ENCODE measurements at places on chromosomes 1 and 21.

DNA sequence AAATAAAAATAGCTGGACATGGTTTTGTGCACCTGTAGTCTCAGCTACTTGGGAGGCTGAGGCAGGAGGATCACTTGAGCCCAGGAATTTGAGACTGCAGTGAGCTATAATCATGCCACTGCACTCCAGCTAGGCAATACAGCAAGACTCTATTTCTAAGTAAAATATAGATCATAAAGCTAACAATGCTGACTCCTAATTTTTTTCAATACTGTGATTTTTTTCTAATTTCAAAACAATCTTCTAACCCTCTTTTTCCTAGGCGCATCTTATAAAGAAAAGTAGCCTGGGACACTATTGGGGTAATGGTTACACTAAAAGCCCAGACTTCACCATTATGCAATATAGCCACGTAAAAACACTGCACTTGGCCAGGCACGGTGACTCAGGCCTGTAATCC lies 81.3 kb downstream of the PTPN14 start:
- no peak for DNase-seq

- DNase-seq = no peak
Measured at GRCh38 chr1:94974824-94975223, 47.9 kb upstream of the CNN3 start.

GRCh38 chr21:38766987-38767722 lies 38.6 kb upstream of the ETS2 start:
- DNase-seq = no peak

- DNase-seq = no peak
Measured at GRCh38 chr1:3184666-3185065, 115.7 kb downstream of the PRDM16 start.

- no peak for DNase-seq
Measured at GRCh38 chr21:38994042-38994441, 188.3 kb downstream of the ETS2 start.

- peak; percentile 65 for DNase-seq
Measured at GRCh38 chr1:109687641-109688499, at the start of gene GSTM1. Gene GSTM1 (plus strand): TSS chr1:109687817. CDS start chr1:109687874, 57 bp downstream.

DNA sequence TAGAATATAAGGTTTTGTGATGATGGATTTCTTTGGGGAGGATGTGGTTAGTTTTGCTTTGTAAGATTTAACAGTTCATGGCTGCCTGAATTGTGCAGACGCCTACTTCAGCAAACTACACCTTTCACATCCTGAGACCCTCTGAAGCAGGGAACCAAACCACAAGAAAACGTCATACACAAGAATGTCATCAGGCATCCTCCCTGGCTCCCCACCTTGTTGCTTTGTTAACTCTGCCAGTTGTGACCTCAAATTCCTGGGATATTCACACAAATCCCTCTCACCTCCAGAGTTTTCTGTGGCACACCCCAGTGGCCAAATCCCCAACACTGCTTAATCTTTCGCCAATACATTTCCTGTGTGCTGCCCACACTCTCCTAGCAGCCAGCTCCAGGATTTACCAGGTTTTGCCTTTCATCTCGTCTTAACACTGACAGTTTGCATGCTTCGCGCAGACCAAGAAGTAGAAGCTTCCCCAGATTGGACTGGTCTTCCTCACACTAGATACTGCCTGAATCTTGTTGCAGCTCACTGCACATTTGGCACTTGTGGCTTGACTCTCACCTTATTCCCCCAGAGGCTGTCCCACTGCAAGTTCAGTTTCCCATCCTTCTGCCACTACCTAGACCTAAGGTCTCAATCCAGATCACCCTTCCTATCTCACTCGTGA lies 51.1 kb upstream of the CTTNBP2NL start:
- DNase-seq = no peak

- no peak for DNase-seq
Measured at GRCh38 chr1:227889047-227889862, 58.5 kb downstream of the WNT9A start.

GRCh38 chr1:30751830-30752650 lies 5.5 kb downstream of the LAPTM5 start:
- DNase-seq = no peak

GRCh38 chr1:15457585-15457984 lies 1.1 kb downstream of the CELA2A start:
- no peak for DNase-seq

GRCh38 chr1:106986603-106987002 lies 69.9 kb upstream of the PRMT6 start:
- DNase-seq = no peak

DNA sequence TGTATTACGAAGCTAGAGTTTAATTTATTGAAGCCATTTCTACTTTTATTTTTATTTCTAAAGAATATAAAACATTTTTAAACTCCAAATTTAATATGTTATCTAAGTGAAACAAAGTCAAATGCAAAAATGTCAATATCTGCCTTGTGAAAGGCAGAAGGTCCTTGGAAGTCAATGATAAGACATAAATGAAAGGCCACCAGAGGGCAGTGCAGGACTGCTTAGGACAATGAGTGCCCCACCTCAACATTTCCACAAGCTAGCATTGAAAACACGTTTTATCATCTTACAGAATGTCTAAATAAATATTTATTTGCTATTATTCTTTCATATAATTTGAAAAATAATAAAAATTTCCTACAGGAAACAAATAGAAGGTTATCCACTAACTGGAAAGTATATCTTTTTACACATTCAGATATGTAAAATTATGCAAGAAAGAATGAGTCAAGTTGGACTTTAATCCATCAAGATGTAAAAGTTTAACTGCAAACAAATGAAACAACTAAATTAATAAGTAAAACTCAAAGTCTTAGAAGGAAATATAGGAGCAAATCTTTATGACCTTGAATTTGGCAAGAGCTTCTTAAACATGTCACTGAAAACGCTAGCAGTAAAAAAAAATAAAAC lies 140.1 kb upstream of the FMN2 start:
- DNase-seq = peak; percentile 13

DNA sequence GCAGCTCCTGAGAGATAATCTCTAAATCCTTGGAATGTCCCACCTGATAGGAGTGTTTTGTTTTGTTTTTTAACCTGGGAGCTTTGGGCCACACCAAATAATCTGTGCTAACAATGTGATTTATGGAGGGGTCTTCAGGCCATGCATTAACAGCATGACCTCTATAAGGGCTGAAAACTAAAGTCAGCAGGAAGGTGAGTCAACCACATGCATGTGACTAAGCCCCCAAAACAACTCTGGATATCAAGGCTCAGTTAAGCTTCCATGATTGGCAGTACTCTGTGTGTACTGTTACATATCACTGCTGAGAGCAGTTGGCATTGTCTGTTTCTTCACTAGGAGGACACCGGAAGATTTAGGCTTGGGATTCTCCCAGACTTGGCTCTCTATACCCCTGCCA lies 10.7 kb downstream of the AUNIP start:
- no peak for DNase-seq

DNA sequence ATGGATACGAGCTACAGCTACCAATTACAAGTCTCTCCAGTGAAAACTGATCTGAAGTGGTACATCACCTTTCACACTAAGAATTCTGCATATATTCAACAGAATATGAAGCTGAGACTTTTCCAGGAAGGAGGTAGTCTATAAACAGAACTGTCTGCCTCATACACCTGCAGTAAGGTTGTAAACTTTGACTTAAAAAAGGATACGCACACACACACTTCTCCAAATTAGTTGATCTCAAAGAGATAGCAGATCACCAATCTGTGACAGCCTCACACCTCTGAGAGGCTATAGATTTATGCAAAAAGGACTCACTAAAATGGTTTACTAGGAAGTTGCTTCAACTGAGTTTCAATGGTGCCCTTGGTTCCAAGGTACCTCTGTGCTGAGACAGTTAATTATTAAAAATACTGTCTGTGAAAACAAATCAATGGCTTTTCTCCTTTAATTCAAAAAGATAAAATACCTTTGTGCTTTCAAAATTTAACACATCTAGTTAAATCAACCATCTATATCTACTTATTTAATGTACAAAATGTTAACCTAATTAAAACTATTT lies 17.9 kb downstream of the ELK4 start:
- DNase-seq = no peak

DNA sequence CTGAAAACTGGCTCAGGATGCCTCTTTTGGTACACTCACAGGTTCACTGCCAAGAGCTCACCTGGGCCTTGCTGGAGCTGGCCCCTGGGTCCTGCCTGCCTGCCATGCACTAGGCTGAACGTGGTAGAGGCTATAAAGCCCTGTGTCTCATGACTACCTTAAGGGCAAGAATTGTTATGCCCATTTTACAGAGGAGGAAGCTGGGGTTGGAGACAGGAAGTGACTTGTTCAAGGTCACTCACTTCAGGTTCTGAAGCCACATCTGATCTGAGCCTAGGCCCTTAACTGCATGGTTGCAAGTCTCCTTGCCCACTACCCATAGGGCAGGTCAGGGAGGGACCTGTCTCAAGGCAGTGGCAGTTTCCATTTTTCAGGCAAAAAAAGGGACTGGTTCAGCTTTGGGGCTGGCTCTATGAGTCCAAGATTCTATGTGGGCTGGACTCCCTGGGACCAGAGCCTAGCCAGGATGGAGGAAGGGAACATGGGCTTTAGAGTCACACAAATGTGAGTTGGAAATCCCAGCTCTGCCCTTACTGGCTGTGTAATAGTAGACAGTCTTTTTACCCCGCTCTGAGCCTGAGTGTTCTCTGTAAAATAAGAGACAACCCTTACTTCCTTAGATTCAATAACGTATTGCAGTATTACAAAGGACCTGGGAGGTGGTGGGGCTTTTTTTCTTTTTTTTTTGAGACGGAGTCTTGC lies 7.8 kb downstream of the STK40 start:
- no peak for DNase-seq

DNA sequence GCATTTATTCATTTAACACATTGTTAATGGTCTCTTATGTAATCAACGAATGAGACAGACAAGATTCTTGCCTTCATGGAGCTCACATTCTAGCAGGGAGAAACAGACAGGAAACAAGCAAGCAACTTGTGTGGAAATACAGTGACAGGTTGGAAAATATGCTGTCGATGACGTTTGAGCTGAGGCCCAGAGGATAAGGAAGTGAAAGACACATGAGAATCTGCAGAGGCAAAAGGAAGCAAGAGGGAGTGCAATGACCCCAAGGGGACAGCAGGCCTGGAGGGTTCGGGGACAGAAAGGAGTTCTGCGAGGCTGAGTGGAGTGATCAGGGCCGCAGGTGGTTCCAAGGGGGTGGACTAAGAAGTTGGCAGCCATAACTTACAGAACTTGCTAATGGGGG lies 60.6 kb upstream of the AKT3 start:
- DNase-seq = no peak

DNA sequence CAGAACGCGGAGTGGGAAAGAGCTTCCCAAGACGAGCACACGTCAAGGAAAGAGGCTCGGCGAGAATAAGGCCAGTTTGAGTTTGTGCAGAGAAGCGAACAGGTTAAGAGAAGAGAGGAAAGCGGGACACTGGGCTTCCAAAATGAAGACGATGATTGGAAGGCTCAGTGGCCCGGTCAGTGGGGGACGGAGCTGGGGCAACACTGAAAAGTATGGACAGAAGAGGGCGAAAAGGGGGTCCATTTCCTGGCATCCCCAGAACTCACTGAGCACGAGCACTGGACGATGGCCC lies 258 bp downstream of the CCT3 start:
- no peak for DNase-seq

Data from activated CD8-positive, alpha-beta memory T cell treated with anti-CD3 and anti-CD28 coated beads for 1 hour (primary cell).